Pancreas (tissue), 10 donors: ENCODE measurements at places on chromosomes 6 and 20. TPM values are rescaled to one million over a fixed set of nuclear protein-coding genes. Genes with fewer than 3 reads are reported as not detected.

DNA sequence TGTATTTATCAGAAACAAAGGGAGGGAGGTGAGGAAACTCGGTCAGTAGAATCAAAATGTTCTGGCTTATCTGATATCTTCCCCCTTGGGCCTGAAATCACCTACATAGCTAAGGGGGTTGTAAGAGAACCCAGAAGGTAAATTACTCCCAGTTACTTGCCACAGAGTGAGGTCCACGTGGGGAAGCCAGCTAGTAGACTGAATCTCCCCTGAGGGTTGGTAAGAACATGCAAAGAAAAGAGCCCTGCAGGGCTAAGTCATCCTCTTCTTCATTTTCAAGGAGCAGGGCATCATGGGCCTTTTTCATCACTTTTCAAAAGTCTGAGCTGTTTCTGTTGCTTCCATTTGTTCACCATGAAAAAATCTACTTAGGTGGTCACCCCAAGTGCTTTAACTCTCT, 115.4 kb downstream of the QRSL1 start:
- no peak overlapping the region for H3K4me3 ChIP-seq
- peak overlapping the region; percentile 45 for H3K27ac ChIP-seq
- DNase-seq: no peak
- peaks cover 29% of the 10 kb centered on the region for H3K4me1 ChIP-seq
- no peaks in the 10 kb centered on the region for H3K36me3 ChIP-seq

- no peak overlapping the region for H3K4me3 ChIP-seq
- no peaks in the 10 kb centered on the region for H3K36me3 ChIP-seq
- H3K27ac ChIP-seq: no peak overlapping the region
- no peak for DNase-seq
- no peaks in the 10 kb centered on the region for H3K4me1 ChIP-seq
These were observed 123.6 kb upstream of the TNFAIP3 start for GRCh38 chr6:137743493-137743892.

GRCh38 chr6:166354143-166354542, 11.8 kb upstream of the SFT2D1 start:
- DNase-seq: no peak
- no peaks in the 10 kb centered on the region for H3K36me3 ChIP-seq
- H3K27me3 ChIP-seq: no peaks in the 10 kb centered on the region
- no peak overlapping the region for H3K27ac ChIP-seq
- no peaks in the 10 kb centered on the region for H3K4me1 ChIP-seq

GRCh38 chr6:137473598-137473997, 20.6 kb downstream of the OLIG3 start:
- H3K4me1 ChIP-seq: no peaks in the 10 kb centered on the region
- no peak overlapping the region for H3K27ac ChIP-seq
- DNase-seq: no peak
- no peaks in the 10 kb centered on the region for H3K36me3 ChIP-seq

- no peak overlapping the region for H3K4me3 ChIP-seq
- H3K4me1 ChIP-seq: no peaks in the 10 kb centered on the region
- no peak overlapping the region for H3K27ac ChIP-seq
- H3K36me3 ChIP-seq: no peaks in the 10 kb centered on the region
- no peak for DNase-seq
These were observed 30.4 kb downstream of the GPLD1 start for GRCh38 chr6:24458941-24459340.

- no peak overlapping the region for H3K27ac ChIP-seq
- H3K27me3 ChIP-seq: no peaks in the 10 kb centered on the region
- no peak overlapping the region for H3K4me3 ChIP-seq
- no peaks in the 10 kb centered on the region for H3K4me1 ChIP-seq
- no peak for DNase-seq
These were observed 82.1 kb downstream of the TINAG start for GRCh38 chr6:54390362-54390761.

The PNLDC1 gene
- polyA plus RNA-seq: 1.7 TPM

The BPIFA1 gene
- polyA plus RNA-seq: not detected

The GABBR1 gene
- polyA plus RNA-seq: 24.1 TPM

The SFTA2 gene
- 22.9 TPM for polyA plus RNA-seq

The ENPP5 gene
- 12.3 TPM for polyA plus RNA-seq

The TMEM63B gene
- polyA plus RNA-seq: 12.1 TPM

The FERMT1 gene
- polyA plus RNA-seq: 0.80 TPM
